ENCODE measurements at places on chromosomes 1 and 21.

DNA sequence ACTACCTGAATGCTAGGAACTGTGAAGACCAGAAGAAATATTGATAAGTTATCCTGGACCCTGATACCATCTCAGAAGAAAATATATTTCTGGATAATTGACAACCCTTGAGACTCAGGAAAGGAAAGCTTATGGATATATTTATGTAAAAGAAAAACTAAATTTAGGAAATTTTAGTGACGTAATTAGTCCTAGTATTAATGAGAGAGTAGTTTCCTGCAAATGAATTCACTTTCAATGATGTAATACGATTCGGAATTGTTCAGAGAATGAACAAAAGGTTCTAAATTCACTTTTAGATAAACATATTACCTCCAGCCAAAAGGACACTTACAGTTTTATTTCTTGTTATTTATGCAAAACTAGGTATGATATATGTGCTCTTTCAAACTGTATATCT is 1120.1 kb upstream of the NCAM2 start:
- DNase-seq: no peak

GRCh38 chr1:64878931-64879611 is 87.3 kb downstream of the JAK1 start:
- no peak for DNase-seq

- peak; percentile 62 for DNase-seq
Observed at GRCh38 chr1:234960722-234961455, 167.7 kb downstream of the TOMM20 start.

- DNase-seq: no peak
Observed at GRCh38 chr1:230128569-230129285, 61.7 kb downstream of the GALNT2 start.

- DNase-seq: no peak
Observed at GRCh38 chr1:230272557-230272956, 153.6 kb downstream of the PGBD5 start.

DNA sequence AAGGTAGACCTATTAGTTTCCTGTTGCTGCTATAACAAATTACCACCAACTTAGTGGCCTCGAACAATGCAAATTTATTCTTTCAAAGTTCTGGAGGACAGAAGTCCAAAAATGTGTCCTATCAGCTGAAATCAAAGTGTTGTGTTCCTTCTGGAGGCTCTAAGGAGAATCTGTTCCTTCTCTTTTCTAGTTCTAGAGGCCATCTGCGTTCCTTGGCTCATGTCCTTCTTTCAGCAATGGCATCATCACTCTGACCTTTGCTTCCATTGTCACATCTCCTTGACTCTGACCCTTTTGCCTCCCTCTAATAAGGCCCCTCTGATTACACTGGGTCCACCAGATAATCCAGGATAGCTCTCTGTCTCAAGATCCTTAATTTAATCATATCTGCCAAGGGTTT is 1.2 kb upstream of the MR1 start:
- DNase-seq: no peak

GRCh38 chr21:44765231-44766013 is 36.2 kb downstream of the UBE2G2 start:
- DNase-seq: peak; percentile 88

- DNase-seq: no peak
Observed at GRCh38 chr1:44425341-44426082, 20.5 kb downstream of the RNF220 start.

- no peak for DNase-seq
Observed at GRCh38 chr1:219988818-219989217, 57.5 kb downstream of the EPRS1 start.

DNA sequence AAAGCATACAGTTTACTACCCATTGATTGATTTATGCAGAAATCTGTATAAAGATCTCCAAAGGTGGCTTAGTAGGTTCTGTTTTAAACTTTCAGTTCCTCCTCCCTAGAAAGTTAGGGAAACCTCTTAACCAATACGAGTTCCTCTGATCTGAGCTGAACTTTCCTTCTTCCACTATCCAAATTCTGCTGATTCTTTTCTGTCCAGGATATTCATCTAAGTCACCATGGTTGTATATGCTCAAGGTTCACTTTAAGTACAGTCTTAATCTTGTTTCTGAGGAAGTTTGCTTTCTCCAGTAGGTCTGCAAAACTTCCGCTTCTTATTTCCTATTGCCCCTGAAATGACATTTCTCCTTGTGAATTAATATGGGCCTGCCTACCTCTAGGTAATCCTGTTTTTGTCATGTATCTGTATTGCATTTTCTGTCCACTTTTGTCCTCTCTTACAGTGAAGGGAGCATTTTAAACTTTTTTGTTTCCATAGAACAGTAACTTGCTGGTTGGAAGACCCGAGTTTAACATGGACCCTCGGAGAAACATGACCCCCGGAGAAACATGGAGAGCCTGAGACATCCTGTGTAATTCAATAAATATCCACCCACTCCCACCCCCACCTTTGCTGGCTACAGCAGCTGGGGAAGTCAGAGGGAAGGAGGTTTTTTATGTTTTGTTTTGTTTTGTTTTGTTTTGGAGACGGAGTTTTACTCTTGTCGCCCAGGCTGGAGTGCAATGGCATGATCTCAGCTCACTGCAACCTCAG is 16.7 kb upstream of the TUT4 start:
- peak; percentile 39 for DNase-seq

GRCh38 chr1:241695246-241696171 is 43.4 kb downstream of the WDR64 start:
- no peak for DNase-seq

GRCh38 chr1:6824665-6825368 is 39.6 kb downstream of the CAMTA1 start:
- DNase-seq: no peak

GRCh38 chr1:167128261-167129227 is 34.7 kb downstream of the STYXL2 start:
- peak; percentile 34 for DNase-seq

- no peak for DNase-seq
Observed at GRCh38 chr1:201028461-201028889, 5.0 kb upstream of the KIF21B start.

All from OCI-M1 (cell line).